MG63 (cell line): ENCODE measurements at places on chromosomes 7 and 10. TPM values are rescaled to one million over a fixed set of nuclear protein-coding genes. Genes with fewer than 3 reads are reported as not detected.

Gene STAMBPL1
- 23.1 and 27.3 TPM in 2 replicates for total RNA-seq

GRCh38 chr7:26616235-26616634, 248.2 kb downstream of the SKAP2 start:
- DNase-seq, result peak; percentile 54

- peak; percentile 94 for DNase-seq
These were observed 179.0 kb downstream of the NOC3L start for GRCh38 chr10:94183666-94184264.

- no peak for DNase-seq
These were observed 209.0 kb downstream of the MAGI2 start for GRCh38 chr7:79244482-79244881.

GRCh38 chr7:95646350-95646749, 50.0 kb upstream of the PDK4 start:
- DNase-seq, result no peak

Gene CDK14
- 7.5 and 13.2 TPM in 2 replicates for total RNA-seq

DNA sequence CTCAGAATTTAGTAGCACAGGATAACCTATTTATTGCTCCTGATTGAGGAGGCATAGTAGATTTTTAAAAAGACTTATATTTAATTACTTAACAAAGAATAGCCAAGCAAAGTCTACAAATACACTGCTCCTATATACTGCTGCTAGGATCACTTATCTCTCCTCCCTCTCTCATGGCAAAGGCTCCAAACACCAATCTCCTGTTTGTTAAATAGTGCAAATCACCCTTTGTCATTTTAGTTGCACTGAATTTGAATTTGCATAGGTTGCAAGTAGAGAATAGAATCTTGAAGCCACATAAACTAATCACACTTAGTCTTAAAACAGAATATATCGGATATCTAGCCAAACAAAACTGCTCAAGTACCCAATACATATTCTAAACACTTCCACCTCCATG, 219.1 kb upstream of the LRRN3 start:
- no peak for DNase-seq

GRCh38 chr7:79977481-79977880, 157.2 kb upstream of the GNAI1 start:
- DNase-seq, result no peak

Gene MKX
- total RNA-seq, result 33.7 and 36.4 TPM in 2 replicates

- DNase-seq, result no peak
These were observed 85.3 kb upstream of the RPA3 start for GRCh38 chr7:7803715-7804178.

DNA sequence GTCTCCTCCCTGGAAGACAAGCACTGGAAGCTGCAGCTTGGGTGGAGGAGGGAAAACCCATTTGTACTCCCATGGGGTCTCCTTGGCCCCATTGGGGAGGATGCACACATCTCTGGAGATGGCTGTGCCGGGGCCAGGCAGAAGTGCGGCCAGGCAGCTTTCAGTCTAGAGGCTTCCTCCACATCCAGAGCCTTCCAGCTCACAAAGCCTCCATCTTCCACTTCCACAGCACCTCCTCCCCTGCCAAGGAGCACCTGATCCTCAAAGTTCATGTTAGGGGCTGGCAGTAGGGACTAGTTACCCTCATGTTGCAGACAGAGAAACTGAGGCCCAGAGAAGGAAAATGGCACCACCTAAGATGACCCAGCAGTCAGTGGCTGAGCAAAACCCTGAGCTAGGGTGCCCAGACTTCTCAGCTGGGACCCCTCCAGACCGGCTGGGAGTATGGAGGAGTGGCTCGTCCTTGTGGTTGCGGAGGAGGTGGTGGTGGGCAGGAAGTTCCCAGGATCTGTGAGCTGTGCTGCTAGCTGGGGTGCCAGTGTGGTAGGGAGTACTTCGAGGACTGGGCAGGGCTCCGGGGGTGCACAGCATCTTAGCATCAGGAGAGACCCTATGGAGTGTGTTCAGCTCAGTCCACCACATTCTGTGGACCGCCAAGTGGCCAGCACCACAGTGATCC, 44.2 kb downstream of the ADCYAP1R1 start:
- DNase-seq, result no peak

Gene ACADSB
- total RNA-seq, result 3.0 and 5.7 TPM in 2 replicates
